ENCODE measurements at places on chromosomes 12 and 14.

DNA sequence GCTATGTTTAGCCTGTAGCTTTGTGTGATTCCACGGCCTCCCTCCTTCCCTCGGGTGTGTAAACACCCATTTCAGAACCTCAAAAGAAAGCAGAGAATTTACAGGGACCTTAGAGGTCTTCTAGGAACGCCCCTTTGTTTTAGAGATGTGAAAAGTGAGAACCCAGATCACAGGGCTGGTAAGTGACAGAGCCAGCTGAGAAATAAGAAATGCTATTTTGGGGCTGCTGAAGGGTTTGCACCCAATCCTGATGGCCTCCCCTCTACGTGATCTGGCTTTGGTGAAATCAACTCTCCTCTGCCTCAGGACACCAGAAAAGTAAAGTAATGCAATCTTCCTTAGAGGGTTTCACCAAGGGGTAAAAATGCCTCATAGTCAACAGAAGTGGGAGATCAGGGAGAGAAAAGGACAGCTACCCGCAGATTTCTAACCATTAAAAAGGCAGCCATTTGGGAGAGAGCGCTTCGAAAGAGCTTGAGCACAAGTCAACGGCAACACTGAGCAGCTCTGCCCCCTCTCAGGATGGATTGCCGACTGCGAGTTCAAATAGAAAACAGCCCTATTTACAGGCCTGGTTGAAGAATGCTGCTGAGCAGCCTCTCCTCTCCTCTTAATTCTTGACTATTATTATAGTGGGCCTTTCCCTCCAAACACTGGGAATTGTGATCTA is 78.5 kb upstream of the RASSF3 start:
- DNase-seq = no peak

DNA sequence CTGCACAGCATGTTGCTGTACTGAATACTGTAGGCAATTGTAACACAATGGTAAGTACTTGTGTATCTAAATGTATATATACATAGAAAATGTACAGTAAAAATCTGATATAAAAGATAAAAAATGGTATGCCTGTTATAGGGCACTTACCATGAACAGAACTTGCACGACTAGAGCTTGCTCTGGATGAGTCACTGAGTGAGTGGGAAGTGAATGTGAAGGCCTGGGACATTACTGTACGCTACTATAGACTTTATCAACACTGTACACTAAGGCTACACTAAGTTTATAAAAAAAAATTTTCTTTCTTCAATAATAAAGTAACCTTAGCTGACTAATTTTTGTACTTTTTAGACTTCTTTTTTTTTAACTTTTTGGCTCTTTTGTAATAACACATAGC is 24.2 kb upstream of the NEDD1 start:
- peak; percentile 84 for DNase-seq

- DNase-seq = no peak
Measured at GRCh38 chr12:46217541-46218321, 51.1 kb downstream of the SLC38A1 start.

- DNase-seq = no peak
Measured at GRCh38 chr14:87626266-87626665, 366.7 kb downstream of the GALC start.

DNA sequence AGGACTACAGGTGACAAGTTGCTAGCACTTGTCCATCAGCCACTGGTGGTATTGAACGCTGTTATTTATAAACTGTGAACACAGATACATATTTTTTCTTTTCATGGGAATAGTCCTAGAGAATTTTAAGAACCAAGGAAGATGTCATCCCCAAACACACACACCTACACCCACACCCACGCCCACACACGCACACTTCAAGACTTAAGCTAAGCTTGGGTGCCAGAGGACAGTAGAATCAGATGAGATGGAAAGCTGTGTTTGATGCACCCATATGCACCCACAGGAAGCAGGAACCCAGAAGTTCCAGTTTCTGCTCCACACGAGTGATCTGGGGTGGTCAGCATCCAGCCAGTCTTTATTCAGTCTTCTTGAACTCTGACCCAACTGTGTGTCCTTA is 348.3 kb downstream of the KCNH5 start:
- DNase-seq = no peak

- no peak for DNase-seq
Measured at GRCh38 chr12:68375756-68376695, 43.9 kb upstream of the MDM1 start.

- DNase-seq = no peak
Measured at GRCh38 chr14:68650404-68650994, 142.4 kb downstream of the ZFP36L1 start.

DNA sequence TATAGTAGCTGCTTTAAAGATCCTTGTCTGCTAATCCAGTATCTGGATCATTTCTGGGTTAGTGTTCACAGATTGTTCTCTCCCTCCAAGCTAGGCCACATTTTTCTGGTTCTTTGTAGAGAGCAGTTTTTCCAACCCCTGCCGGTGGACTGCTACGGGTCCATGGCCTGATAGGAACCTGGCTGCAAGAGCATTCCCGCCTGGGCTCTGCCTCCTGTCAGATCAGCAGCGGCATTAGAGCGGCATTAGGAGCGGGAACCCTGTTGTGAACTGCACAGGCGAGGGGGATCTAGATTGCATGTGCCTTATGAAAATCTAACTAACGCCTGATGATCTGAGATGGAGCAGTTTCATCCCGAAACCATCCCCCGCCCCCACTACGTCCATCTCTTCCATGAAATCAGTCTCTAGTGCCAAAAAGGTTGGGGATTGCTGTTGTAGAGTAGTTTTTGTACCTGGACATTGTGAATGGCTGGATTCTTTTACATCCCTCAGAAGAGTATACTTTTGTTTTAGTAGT is 50.4 kb downstream of the MYRFL start:
- no peak for DNase-seq

DNA sequence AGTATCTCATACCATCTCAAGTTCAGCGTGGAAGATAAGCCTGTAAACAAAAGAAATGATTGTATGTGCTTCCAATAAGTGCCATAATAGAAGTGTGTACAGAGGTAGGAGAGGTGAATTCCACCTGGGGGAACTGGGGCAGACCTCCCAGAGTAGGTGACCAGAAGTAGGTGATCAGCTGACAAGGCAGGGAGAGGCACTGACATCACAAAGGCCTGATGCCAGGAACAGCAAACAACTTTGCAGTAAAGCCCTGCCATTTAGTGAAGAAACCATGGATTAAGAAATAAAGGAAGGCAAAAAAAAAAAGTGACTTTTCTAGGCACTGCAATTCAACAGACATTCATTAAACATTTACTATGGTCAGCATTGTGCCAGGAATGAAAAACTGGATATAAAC is 31.1 kb downstream of the NR1H4 start:
- no peak for DNase-seq
